ENCODE measurements at places on chromosomes 2 and 18. TPM values are rescaled to one million over a fixed set of nuclear protein-coding genes. Genes with fewer than 3 reads are reported as not detected.

Gene AMER3
- total RNA-seq: 1.4 TPM

Gene ANKRD23
- total RNA-seq: 3.3 TPM

Gene KIF5C
- total RNA-seq: 7.6 TPM

Gene LYG1
- 0.71 TPM for total RNA-seq

Gene CHRNA1
- total RNA-seq: not detected

Gene SNED1
- total RNA-seq: 8.3 TPM

Gene DIPK1C
- 1.1 TPM for total RNA-seq

Gene GALNT14
- total RNA-seq: not detected

Gene LHCGR
- not detected for total RNA-seq

Gene CCL20
- not detected for total RNA-seq

Gene ALPG
- total RNA-seq: not detected

Gene ILKAP
- 46.4 TPM for total RNA-seq

Gene AGXT
- not detected for total RNA-seq

Gene ASB18
- not detected for total RNA-seq

Gene LRRTM1
- 1.5 TPM for total RNA-seq

Gene GPR75
- total RNA-seq: 3.6 TPM

Gene CPS1
- total RNA-seq: 2.2 TPM

Gene KIF3C
- total RNA-seq: 5.7 TPM

Gene ACADL
- 3.9 TPM for total RNA-seq

Gene DLX2
- total RNA-seq: not detected

Gene RAPGEF4
- total RNA-seq: 3.7 TPM

Gene DES
- total RNA-seq: 7,366 TPM

- no peaks in the 10 kb centered on the region for H3K27me3 ChIP-seq
- DNase-seq: no peak
- no peaks in the 10 kb centered on the region for H3K36me3 ChIP-seq
- H3K4me3 ChIP-seq: no peak overlapping the region
- no peak overlapping the region for H3K27ac ChIP-seq
- H3K4me1 ChIP-seq: no peaks in the 10 kb centered on the region
These were observed 267.3 kb downstream of the ZNF516 start for GRCh38 chr18:76227759-76228158.

- H3K4me1 ChIP-seq: peaks cover 22% of the 10 kb centered on the region
- no peaks in the 10 kb centered on the region for H3K27me3 ChIP-seq
These were observed 135.2 kb downstream of the ALPK2 start for GRCh38 chr18:58493516-58494253.

- no peak for DNase-seq
- no peaks in the 10 kb centered on the region for H3K4me1 ChIP-seq
- H3K27ac ChIP-seq: no peak overlapping the region
- H3K4me3 ChIP-seq: no peak overlapping the region
These were observed 79.8 kb upstream of the SPATS2L start for GRCh38 chr2:200226451-200227426.

- H3K4me3 ChIP-seq: no peak overlapping the region
- H3K27ac ChIP-seq: no peak overlapping the region
- DNase-seq: no peak
- no peaks in the 10 kb centered on the region for H3K36me3 ChIP-seq
These were observed 31.0 kb downstream of the GYPC start for GRCh38 chr2:126686841-126687485.

DNA sequence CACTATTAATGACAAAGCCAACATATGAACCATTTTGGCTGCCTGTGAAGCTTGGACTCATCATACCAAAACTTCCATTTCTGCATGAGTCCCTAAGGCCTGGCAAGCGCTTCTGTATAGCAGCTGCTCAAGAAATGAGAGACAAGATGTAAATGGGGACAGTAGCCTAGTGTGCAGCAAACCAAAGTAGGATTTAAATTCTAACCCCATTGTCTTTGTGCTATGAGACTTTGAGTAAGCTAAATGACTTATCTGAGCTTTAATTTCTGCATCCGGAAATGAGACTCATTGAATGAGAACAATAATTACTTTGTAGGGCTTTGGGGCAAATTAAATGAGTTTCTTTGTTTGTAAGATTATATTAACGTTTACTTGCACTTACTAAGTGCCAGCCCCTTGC, 536.4 kb upstream of the CDH7 start:
- no peaks in the 10 kb centered on the region for H3K36me3 ChIP-seq
- H3K4me3 ChIP-seq: no peak overlapping the region
- no peak for DNase-seq
- H3K4me1 ChIP-seq: no peaks in the 10 kb centered on the region

DNA sequence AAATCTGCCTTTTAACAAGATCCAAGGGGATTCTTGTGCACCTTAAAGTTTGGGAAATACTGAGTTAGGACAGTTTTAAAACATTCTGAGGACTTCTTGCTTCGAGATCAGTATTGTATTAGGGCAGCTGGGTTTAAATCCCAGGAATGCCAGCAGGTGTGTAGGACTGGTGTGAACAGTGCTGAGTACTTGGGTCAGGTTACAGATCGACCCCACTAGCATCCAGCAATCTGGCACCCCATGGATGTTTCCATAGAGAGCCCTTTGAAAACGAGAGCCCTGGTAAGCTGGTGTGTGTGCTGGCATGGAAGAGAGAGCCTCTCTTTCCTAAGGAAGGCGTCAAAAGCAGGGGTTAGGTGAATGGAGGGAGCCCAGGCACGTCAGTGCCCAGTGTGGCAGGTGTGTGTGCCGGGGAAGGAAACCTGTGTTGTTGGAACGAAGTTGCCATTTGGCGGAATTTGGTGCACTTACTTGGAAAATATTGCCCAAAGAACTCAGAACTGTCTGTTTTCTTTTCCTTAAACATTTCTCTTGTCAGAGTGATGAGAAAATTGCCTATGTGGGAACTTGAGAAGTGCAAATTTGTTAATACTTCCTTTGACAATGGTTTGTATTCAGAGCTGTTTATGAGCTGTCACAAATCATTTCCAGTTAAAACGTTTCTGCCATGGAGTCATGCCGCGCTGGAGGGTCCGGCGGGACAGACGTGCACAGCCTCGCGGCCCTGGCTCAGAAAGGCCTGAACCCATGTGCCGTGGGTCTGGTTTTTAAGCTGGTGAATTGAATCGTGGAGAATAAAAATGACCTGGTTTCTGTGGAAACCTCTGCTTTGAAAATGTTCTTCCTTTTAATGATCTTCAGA, 38.1 kb downstream of the LDLRAD4 start:
- no peaks in the 10 kb centered on the region for H3K36me3 ChIP-seq
- H3K4me3 ChIP-seq: no peak overlapping the region
- no peak for DNase-seq
- no peak overlapping the region for H3K27ac ChIP-seq
- H3K4me1 ChIP-seq: no peaks in the 10 kb centered on the region

- peaks cover 13% of the 10 kb centered on the region for H3K4me1 ChIP-seq
- peak; percentile 73 for DNase-seq
- no peak overlapping the region for H3K4me3 ChIP-seq
These were observed 35.4 kb upstream of the REEP1 start for GRCh38 chr2:86372641-86373502.

- no peak for DNase-seq
- no peak overlapping the region for H3K4me3 ChIP-seq
- no peaks in the 10 kb centered on the region for H3K36me3 ChIP-seq
- no peaks in the 10 kb centered on the region for H3K27me3 ChIP-seq
- H3K4me1 ChIP-seq: peaks cover 33% of the 10 kb centered on the region
These were observed 190.1 kb upstream of the TNP1 start for GRCh38 chr2:217049956-217050355.

DNA sequence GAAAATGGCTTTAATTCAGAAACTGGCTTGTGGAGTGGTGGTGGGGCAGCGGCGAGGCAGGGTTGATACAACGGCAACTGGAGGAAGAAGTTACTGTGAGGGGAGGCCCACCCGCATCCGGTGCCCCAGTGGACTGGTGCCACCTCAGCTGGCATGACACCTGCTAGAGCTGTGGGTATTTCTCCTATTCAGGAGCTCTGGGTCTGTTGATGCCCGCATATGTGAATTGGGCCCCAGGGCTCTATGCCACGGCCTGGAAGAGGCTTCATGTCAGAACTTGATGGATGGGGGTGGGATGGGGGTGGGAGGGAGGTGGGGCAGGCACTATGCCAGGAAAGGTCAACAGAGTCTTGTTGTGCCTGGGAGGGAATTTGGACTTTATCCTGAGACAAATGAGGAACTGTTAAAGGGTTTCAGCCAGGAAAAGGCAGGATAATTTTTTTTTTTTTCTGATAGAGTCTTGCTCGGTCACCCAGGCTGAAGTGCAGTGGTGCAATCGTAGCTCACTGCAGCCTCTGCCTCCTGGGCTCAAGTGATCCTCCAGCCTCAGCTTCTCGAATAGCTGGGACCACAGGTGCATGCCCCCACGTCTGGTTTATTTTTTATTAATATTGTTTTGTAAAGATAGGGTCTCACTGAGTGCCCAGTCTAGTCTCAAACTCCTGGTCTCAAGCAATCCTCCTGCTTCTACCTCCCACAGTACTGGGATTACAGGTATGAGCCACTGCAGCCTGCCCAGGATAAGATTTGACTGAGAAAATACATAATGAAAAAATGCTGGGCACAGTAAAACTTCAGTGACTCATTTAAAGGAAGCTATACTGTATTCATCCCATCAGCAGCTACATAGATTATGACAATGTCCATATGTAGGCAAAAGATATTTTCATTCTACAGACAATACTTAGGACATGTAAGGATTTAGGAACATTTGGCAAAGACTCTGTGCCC, 52.6 kb downstream of the SH2D6 start:
- H3K36me3 ChIP-seq: no peaks in the 10 kb centered on the region
- H3K27ac ChIP-seq: no peak overlapping the region
- H3K4me1 ChIP-seq: peaks cover 24% of the 10 kb centered on the region
- peak; percentile 61 for DNase-seq
- no peaks in the 10 kb centered on the region for H3K27me3 ChIP-seq

DNA sequence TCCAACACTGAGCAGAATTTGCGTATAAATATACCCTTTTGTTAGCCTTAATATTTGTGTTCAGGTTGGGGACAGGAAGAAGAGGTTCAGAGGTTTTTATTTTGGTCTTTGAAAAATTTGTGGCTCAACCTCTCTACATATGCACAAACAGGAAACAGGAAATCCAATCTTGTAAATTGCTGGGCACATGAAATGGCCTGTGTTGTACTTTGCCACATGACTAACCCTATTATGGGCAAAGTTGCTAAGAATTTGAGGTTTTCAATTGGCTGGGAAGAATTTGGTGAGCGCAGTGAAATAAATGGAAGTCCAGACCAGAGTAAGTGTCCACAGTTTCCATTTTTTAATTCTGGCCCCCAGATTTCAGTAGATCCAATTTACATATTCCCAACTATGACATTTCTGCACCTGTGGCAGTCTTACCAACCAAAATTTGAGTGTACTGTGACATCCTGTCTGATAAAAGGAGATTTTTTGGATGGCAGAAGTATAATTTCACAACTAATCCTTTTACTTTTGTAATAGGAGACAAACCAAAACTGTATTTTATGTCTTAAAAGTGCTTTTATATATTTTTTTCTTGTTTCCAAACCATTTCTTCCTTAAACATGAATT, 63.6 kb downstream of the COX7A2L start:
- no peaks in the 10 kb centered on the region for H3K36me3 ChIP-seq
- H3K4me3 ChIP-seq: no peak overlapping the region
- DNase-seq: no peak
- no peak overlapping the region for H3K27ac ChIP-seq
- no peaks in the 10 kb centered on the region for H3K4me1 ChIP-seq

DNA sequence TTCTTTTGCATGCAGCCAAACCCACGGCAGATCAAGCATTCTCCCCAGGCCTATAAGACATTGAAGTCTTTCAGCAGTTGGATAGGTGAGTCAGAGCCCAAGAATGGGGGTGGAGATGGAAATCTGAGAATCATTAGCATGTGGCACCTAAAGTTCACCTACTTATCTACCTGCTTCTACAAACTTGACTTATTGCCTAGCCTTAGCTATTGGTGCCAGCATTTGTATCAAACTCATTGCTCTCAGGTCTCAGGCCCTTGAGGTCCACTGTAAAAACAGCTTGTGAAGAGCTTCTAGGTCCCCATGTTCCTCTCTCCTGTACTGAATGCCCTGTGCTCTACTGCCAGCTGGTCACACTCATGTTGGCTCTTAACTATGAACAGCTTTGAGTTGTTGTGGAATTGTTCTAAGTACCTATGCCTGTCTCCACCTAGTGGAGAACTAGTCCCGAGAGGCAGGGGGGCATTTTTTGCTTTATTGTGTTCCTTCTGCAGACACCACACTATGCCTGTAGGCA, 278.4 kb upstream of the SPRED2 start:
- no peak for DNase-seq
- H3K4me3 ChIP-seq: no peak overlapping the region
- H3K27ac ChIP-seq: no peak overlapping the region
- no peaks in the 10 kb centered on the region for H3K4me1 ChIP-seq
- H3K36me3 ChIP-seq: no peaks in the 10 kb centered on the region

DNA sequence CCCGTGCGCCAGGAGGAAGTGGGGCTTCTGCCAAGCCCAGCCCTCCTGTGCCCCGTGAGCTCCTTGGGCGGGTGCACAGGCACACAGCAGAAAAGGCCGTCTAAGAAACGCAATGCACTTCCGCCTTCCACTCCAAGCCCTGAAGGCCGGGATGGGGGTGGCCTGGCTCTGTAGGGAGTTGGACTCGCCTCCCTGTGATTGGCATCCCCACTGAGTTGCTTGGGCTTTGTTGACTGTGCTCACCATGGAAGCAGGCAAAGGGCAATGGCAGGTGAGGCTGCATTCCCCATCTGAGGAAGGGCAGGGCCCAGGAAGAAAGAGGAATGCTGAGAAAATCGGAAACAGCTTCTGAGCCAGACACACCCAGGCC, 66.8 kb downstream of the CRACDL start:
- no peak overlapping the region for H3K27ac ChIP-seq
- no peak for DNase-seq
- H3K27me3 ChIP-seq: no peaks in the 10 kb centered on the region
- no peak overlapping the region for H3K4me3 ChIP-seq
- no peaks in the 10 kb centered on the region for H3K36me3 ChIP-seq
- H3K4me1 ChIP-seq: no peaks in the 10 kb centered on the region

DNA sequence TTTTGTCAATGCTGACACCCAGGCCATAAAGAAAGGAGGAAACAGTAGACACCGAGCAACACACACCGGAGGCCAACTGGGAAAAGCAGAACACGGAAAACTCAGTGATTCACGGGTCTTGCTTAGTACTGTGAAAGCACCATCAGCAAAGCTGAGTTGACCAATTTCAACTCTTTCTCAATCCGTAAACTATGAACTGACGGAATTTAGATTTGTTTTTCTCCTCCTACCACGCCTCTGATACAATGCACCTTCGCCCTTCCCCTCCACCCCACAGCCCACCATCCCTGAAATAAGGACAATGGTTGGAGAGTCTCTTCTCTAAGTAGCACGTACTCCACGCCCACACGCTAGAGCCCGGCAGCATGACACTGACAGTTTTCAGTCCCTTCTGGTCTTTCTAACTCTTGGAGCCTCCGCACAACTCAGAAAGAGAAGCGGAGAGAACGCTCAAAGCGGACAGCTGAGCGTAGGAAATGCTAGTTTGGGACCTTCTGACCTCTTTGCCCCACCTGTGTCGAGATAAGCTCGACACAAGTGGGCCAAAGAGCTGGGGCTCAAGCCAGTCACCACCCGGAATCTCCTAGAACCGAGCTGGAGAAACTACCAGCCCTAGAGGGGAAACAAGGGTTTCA, 669 bp downstream of the LNPK start:
- peak; percentile 73 for DNase-seq
- peak overlapping the region; percentile 72 for H3K4me3 ChIP-seq
- H3K4me1 ChIP-seq: peaks cover 16% of the 10 kb centered on the region
- no peaks in the 10 kb centered on the region for H3K36me3 ChIP-seq
- peak overlapping the region; percentile 91 for H3K27ac ChIP-seq
- no peaks in the 10 kb centered on the region for H3K27me3 ChIP-seq
